KBM-7 (cell line): ENCODE measurements at places on chromosomes 16 and 17.

DNA sequence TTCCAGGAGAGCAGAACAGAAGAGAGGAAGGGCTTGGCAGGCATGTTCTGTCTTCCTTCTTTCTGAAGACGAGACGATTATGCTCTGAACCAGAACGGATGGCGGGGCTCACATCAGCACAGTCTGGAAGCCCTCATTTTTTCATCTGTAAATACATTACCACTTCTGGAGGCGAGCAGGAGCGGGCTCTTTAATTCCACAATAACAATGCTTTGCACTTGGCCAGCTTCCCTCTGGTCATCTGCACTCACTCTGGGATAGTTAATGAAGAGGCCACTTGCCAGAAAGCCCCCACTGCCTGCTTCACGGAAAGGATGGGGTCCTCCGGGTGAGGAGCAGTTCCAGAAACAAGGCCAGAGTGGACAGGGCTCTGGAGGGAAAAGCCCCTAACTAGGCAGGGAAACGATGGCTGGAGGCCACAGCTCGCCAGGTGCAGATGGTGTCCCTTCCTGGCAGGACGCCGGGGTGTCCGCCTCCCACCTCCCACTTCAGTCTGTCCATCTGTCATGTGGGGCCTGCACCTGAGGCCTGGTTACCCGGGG lies 13.1 kb upstream of the BCAR1 start:
- no peak for DNase-seq

DNA sequence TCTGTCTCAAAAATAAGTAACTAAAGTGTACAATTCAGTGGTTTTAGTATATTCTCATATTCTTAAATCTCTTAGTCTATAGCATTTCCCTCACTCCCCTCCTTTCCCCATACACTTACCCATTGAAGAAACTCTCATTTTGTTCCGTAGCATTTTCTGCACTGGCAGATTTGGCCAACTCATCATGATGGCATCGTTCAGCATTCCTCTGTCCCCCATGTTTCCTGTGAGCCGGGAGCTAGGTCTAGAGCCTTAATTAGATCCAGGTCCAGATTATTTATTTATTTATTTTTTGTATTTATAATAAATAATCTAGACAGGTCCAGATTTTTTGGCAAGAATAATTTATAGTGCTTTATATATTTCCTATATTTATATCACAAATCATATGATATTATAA lies 31.0 kb downstream of the HEATR3 start:
- no peak for DNase-seq

GRCh38 chr16:31455601-31456314 lies 3.5 kb upstream of the ARMC5 start:
- DNase-seq, result peak; percentile 43

GRCh38 chr16:54336631-54337204 lies 50.1 kb upstream of the IRX3 start:
- no peak for DNase-seq

DNA sequence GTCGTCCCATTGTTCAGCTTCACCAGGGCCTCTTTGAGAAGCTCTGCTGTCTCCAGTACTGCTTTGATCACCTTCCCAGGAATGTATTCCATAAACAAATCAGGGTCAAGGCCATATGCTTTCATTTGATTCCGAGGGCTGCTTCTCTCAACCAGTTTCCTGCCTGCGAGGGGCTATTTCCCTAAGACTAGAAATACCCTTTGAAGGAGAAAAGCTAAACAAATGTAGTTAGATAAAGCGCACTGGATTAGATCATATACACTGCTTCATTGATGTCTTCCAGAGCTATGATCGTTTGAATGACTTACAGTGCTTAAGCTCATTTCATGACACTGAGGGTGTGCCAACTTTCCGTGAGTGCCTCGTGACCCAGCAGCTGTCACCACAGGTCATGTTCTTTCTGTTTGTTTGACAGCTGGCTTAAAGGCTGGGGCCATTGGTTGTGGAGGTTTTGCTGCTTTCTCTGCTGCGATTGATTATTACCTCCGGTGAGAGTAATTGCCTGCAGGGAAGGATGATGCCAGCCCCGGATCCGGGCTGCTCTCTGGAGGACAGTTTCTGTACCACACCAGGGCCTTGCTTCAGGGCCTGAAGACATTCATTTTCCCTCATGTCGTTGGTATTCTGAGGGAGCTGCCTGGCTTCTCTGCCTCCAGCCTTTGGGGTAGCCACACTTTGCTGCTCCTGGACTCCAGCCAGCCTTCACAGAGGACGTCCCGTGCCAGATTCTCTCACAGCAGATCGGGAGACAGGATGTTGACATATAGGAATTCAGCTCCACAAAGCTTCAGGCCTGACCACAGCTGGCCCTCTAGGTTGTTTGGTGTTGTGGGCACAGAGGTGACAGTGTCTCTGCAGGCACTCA lies 3.9 kb downstream of the TIMM22 start:
- DNase-seq, result no peak

GRCh38 chr16:1154291-1154886 lies 1.5 kb downstream of the CACNA1H start:
- no peak for DNase-seq

DNA sequence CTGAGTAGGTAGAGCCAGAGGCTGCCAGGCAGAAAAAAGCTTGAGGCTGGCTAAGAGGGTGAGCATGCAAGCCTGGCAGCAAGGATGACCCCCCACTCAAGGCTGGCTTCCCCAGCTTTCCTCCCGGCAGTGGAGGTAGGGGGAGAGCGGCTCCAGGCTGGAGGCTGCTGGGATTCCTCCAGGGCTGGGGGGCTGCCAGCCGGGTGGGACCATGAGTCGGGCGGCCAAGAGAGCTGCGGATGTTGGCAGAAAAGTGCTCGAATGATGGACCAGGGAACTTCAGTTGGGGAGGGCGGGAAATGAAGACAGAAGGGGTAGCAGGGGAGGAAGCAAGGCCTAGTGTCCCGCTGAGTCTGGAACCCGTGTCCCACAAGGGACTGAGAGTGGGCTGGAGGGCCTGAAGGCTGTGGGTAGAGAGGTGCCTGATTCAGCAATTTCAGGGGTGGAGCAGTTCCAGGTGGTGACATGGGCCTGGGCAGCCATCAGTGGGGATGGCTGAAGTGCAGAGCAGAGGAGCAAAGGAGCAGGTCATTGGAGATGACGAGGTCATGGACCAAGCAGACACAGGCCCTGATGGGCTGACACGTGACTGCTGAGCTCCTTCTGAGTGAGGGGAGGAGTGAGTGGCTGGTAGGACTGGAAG lies 20.3 kb downstream of the HSD11B2 start:
- no peak for DNase-seq

GRCh38 chr17:45090711-45091110 lies 29.6 kb downstream of the NMT1 start:
- no peak for DNase-seq

DNA sequence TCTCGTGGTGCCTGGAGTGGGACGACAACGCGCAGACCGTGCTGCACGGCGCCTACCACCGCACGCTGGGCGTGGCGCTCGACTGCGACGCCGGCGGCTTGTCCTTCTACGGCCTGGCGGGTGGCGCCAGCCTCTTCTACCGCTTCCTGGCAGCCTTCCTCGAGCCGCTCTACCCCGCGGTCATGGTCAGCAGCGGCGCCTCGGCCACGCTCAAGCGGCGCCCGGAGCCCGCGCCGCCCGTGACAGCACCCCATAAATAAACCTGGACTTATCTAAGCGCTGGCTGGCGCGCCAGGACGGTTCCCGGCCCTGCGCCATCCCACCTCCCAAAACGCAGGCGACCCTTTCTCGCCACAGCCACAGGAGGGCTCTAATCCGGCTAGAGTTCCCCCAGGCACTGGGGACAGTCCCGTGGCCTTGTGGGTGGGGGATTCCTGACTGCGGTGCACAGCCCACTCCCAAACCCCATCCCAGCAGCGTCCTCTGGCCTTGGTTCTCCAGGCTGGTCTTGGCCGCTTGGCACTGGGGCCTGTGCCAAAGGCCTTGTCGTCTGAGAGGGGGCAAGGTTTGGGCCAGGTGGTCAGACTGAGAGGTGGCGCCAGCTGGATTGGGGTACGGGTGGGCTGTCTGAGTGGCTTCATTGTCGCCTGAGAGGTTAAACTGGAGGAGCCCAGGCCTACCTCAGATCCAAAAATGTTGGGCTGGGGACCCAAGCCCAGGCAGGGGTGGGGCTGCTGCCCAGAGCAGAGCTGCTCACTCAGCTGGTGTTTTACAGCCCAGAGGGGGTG lies 10.1 kb upstream of the SLC16A5 start:
- no peak for DNase-seq

GRCh38 chr16:4203748-4204147 lies 38.1 kb downstream of the SRL start:
- DNase-seq, result no peak

DNA sequence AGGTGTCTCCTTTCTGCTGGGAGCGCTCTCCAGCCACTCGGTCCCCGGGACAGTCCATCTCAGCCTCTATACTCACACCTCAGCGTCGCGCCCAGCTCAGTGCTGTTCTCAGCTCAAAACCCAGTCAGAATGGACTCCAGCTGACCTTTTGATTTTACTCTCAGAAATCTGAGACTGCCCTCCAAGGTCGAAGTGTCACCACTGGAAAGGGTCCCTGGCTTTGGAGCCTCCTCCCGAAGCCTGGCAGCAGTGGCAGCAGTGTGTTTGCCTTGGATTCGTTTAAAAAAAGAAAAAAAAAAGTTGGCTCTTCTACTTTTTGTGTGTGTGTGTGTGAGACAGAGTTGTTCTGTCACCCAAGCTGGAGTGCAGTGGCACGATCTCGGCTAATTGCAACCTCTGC lies 10.4 kb downstream of the KLHL36 start:
- DNase-seq, result no peak

DNA sequence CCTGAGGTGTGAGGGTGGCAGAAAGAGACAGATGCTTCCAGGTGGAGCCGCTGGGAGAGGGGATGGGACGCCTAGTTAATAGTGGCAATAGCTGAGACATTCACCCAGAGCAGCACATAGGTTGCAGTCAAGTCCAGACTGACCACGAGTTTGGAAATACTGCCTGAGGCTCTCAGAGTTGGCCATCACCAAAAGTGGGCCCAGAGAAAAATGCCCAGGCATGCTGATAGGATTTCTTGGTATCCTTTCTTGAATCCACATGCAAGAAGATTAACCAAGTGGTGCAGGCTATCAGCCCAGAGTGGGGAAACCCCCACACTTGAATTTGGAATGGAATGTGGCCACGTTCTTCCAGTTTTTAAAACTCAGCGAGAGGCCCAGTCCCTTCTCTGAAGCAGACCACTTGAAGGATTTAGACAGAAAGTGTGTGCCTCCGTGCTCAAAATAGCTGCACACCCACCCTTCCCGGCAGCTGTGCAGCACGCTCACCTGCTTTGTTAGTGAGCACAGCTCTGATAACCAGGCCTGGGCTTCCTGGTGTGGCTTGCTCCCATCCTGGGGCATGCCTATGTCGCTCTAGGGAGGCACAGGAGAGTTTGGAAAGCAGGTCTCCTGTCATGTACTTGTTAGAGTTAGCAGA lies 35.7 kb downstream of the PLD6 start:
- no peak for DNase-seq

DNA sequence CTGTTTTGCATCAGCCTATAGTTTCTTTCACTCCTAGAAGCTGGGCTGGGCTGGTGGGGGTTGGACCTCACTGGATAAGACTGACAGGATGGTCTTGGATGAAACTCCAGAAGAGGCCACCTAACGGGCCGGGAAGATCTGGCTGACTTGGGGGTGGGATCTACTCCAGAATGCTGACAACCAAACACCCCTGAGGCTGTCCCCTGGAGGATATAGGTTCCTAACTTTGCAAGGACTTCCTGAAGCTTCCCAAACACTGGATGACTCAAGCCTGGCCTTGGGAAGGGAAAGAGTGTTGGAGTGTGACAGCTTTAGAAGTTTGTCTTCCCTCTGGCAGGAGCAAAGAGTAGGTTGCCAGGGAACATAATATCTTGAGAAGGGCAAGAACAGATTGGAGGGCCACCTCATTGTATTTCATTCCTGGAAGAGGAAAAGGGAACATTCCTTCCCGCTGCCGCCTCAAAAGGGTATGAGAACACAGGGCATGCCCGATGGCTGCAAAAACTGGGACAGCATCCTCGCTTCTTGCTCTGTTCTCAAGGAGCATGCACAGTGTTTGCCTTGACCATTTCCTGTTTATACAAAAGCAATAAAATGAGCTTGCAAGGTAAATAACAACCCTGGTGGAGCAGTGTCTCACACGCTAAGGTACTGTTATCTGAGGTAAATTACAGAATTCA lies 6.8 kb upstream of the CYB5B start:
- DNase-seq, result no peak

- no peak for DNase-seq
These were observed 217.8 kb upstream of the IRX3 start for GRCh38 chr16:54504372-54504771.
